ENCODE measurements at places on chromosomes 11 and 22. TPM values are rescaled to one million over a fixed set of nuclear protein-coding genes. Genes with fewer than 3 reads are reported as not detected.

DEFB131B gene
- total RNA-seq: not detected

DNA sequence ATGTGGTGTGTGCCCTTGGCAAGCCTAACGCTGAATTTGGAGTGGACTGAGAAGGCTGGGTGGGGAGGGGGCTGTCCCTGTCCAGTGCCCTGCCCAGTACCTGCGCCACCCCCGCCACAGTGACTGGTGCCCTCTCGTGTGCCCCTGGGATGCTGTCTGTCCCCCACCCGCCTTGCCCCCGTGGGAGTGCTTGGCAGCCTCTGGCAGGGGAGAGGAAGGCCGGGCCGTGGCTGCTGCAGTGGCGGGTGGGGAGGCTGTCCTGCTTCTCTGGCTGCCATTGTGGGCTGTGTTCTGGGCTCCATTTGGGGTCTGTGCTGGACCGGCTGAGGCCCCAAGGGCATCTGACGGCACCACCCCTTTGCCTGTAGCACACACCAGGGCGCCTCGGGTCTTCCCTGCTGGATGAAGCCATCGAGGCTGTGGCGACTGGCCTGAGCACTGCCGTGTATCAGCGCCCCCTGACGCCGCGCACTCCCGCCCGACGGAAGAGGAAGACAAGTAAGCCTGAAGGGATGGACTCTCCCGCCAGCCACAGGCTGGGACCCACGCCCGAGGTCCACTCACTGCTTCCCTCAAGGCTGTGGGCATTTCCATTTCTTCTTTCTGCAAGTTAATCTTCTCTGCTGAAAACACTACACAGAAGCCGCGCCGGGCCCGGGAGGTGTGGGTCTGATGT is 17.6 kb downstream of the IRF7 start:
- no peak for DNase-seq

DNA sequence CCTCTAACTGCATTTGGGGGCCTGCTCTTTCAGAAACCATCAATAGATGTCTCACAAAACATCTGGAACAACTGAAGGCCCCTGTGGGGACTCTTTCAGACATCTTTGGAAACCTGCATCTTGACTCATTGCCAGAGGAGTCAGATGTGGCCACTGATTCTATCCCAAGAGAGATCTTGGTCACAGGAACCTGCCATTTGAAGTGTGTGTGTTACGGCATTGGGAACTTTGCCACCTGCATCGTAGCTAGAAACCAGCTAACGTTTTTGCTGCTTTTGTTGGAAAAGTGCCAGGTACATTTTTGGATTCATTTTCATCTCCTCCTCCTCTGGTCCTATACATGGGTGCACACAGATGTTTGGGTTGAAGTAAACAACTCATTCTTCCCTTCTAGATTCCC is 4.3 kb downstream of the SRRD start:
- DNase-seq: no peak

GRCh38 chr11:112555491-112556364 is 295.1 kb upstream of the PLET1 start:
- peak; percentile 22 for DNase-seq

DNA sequence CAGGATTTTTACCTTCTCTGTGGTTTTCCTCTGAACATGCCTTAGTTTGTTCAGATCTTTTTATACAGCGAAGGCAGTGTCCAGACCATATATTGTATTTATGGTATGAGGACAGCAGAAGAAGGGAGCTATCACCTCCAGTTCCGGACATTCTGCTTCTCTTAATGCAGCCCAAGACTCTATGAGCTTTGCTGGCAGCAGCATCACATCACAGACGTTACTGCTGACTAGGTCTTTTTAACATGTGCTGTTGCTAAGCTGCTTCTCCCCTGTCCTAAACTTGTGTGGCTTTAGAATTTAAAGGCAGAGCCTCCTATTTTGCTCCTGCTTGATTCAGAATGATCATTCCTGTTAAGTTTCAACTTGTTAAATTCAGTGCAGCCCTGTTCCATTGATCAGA is 13.4 kb downstream of the MICAL2 start:
- peak; percentile 48 for DNase-seq

RBM14 gene
- 26.9 TPM for total RNA-seq

DNA sequence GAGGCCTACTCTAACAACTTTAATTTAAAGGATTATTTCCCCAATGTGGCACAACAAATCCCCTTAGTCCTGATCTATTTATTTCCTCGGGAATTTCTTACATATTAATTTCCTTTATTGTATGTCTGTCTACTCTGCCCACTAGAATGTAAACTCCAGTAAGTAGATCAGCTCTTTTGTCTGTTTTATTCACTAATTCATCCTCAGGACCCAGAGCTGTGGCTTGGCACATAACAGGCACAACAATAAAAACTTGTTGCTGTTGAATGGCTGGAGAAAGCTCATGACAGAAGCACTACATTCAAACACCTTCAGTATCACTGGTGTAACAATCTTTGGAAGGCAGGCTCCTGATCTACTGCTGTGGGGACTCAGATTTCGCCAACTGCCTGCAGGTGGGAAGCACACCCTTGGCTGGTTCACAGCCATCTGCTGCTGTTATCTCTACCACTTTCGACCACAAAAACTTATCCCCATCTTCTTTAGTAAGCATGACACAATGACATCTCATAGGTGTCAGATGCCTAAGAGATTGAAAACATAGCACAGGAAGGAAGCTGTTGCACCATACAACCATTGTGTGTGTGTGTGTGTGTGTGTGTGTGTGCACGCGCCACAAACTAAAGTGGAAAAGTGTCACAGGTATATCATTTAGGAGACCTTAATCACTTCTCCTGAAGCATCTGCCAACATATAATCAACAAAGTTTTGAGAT is 11.9 kb downstream of the HIRA start:
- DNase-seq: no peak

- DNase-seq: no peak
Observed at GRCh38 chr22:41970601-41971000, 1.4 kb downstream of the SEPTIN3 start.

- no peak for DNase-seq
Observed at GRCh38 chr11:76732643-76733042, 50.5 kb upstream of the TSKU start.

GRCh38 chr22:38949889-38950405 is 7.5 kb upstream of the APOBEC3A start:
- DNase-seq: no peak

NLRP14 gene
- total RNA-seq: not detected

GRCh38 chr11:128260398-128260797 is 327.0 kb downstream of the ETS1 start:
- DNase-seq: no peak

DNA sequence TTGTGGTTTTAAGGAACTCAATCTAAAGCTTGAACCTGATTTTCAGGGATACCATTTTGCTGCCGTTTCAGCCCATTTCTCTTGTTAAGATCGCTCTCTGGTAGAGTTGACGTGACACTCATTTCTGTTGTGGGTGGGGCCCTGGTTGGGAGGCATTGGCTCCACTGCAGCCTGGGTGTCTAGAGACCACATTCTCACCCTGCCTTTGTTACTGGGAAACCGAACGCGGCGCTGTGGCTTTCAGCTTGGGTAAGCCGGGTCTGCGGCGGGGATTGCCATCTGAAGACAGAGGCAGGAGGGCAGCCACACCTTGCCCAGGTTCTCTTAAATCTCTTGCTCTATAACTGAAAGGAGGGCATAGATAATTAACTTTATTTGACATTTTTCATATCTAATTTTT is 3.2 kb downstream of the EHF start:
- DNase-seq: no peak

DNA sequence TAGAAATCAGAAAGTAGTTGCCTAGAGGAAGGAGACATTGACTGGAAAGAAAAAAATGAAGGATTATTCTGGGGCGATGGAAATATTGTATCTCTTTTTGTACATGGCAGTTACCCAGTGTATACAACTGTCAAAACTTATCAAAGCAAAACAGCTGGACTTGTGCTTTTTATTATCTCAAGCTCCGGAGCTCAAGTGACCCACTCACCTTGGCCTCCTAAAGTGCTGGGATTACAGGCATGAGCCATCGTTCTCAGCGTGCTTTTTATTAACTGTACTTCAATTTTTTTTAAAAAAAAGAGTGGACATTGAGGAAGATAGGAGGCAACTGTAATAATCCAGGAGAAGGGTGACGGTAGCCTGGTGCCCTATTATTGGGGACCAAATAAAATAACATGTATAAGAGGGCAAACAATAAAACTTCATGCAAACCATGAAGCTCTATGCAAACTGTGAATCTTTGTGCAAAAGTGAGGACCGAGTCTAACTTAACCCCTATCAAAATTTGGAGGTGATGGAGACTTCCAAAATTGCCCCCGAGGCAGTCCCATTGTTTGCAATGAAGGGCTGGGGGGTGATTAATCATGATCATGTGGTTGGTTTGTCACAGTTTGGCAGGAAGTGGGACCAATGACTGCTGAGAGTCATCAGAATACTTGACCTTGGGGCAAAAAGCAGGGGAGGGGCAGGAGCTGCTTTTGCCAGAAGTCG is 23.5 kb downstream of the FZD4 start:
- DNase-seq: peak; percentile 88

DTX4 gene
- 0.57 TPM for total RNA-seq

MISFA gene
- 2.8 TPM for total RNA-seq

DNA sequence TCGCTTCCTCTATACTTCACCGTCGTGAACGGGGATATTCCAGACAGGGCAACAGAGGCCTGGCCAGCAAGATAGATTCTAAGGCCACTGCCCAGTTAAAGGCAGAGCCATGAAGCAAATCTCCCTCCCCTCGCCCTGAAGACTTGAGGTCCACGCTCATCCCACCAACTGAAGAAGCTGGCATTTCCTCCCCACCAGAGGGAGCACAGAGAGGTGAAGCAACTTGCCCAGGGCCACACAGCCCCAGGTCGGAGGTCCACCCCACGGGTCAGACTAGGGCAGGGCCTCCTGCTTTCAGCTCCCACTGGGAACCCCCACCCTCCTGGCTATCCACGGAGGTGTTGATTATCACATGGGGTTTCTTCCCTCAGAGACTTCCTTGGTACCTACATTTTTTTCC is 27.4 kb downstream of the MN1 start:
- no peak for DNase-seq

- no peak for DNase-seq
Observed at GRCh38 chr11:92857407-92857806, 112.0 kb upstream of the MTNR1B start.

EPS8L2 gene
- 49.2 TPM for total RNA-seq

GAB4 gene
- total RNA-seq: not detected

GRCh38 chr11:18802381-18803257 is 11.0 kb upstream of the PTPN5 start:
- peak; percentile 79 for DNase-seq
